ENCODE measurements at places on chromosomes 7 and 10. TPM values are rescaled to one million over a fixed set of nuclear protein-coding genes. Genes with fewer than 3 reads are reported as not detected.

GRCh38 chr10:30155401-30155800 lies 96.0 kb upstream of the JCAD start:
- no peak for DNase-seq
- no peaks in the 10 kb centered on the region for H3K27me3 ChIP-seq
- no peak overlapping the region for H3K27ac ChIP-seq
- H3K4me1 ChIP-seq, result peaks cover 5% of the 10 kb centered on the region
- no peaks in the 10 kb centered on the region for H3K36me3 ChIP-seq

DGKI gene
- 17.7 TPM for total RNA-seq

DNA sequence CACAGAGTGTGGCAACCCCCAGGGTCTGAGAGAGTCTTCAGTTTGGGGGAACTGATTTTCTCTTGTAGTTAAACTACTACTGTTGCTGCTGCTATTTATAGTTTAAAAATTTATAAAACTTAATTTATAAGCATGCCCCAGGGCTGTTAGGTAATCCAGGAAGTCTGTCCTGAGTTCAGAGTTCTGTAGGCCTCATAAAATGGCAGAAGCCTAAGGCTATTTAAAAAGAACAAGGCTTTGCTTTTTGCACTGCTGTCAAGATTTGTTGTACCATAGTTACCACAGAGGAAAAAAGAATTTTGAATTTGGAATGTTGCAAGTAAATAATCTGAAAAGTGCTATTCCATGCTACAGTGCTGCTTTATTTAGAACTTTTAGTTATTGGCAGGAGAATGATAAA lies 66.1 kb downstream of the AGK start:
- H3K27me3 ChIP-seq, result no peaks in the 10 kb centered on the region
- H3K4me1 ChIP-seq, result no peaks in the 10 kb centered on the region
- H3K4me3 ChIP-seq, result no peak overlapping the region
- no peak overlapping the region for H3K27ac ChIP-seq

DNA sequence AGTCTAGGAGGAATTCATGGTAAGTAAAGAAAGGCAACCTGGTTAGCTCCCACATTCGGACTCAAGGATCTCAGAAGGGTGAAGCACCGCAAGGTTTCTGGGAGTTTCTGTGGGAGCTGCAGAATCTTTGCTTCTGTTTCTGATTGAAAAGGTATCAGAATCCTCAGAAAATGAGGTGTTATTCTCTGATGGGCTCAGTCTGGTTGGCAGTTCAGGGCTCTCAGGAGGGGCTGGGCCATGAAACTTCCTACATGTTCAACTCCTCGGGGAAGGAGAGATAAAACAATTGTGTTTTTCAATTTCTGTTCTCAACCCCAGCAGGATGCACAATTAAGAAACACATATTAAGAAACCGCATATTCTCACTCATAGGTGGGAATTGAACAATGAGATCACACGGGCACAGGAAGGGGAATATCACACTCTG lies 9.1 kb downstream of the OR2A7 start:
- DNase-seq, result no peak
- no peaks in the 10 kb centered on the region for H3K4me1 ChIP-seq
- H3K4me3 ChIP-seq, result no peak overlapping the region
- H3K36me3 ChIP-seq, result no peaks in the 10 kb centered on the region

- H3K27me3 ChIP-seq, result no peaks in the 10 kb centered on the region
- no peaks in the 10 kb centered on the region for H3K4me1 ChIP-seq
- H3K4me3 ChIP-seq, result no peak overlapping the region
- H3K27ac ChIP-seq, result no peak overlapping the region
These were observed 32.2 kb downstream of the FOXL3 start for GRCh38 chr7:322111-322671.

DNA sequence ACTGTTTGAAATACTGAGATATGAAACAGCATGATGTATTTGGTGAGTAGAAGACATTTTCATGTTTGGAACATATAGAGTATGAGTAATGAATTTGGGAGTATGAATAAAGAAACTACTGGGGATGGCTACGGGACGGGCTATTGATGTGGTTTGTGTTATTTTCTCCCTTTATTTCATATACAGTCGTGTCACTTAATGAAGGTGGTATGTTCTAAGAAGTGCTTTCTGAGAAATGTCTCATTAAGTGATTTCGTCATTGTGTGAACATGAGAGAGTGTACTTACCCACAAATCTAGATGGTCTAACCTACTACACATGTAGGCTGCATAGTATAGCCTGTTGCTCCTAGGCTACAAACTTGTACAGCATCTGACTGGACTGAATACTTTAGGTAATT lies 106.3 kb downstream of the CCNY start:
- no peaks in the 10 kb centered on the region for H3K27me3 ChIP-seq
- no peak overlapping the region for H3K27ac ChIP-seq
- no peak overlapping the region for H3K4me3 ChIP-seq
- DNase-seq, result no peak
- H3K36me3 ChIP-seq, result no peaks in the 10 kb centered on the region

ELOVL3 gene
- not detected for total RNA-seq

GRCh38 chr7:8714791-8715190 lies 281.4 kb downstream of the NXPH1 start:
- no peak overlapping the region for H3K27ac ChIP-seq
- no peak overlapping the region for H3K4me3 ChIP-seq
- no peaks in the 10 kb centered on the region for H3K4me1 ChIP-seq

GRCh38 chr10:103007017-103007416 lies 88.9 kb downstream of the CNNM2 start:
- no peak overlapping the region for H3K4me3 ChIP-seq
- H3K27ac ChIP-seq, result no peak overlapping the region
- DNase-seq, result no peak
- H3K27me3 ChIP-seq, result no peaks in the 10 kb centered on the region

MOSPD3 gene
- 7.7 TPM for total RNA-seq

CAV1 gene
- total RNA-seq, result 1.7 TPM

TACC2 gene
- total RNA-seq, result 0.21 TPM

- H3K27me3 ChIP-seq, result no peaks in the 10 kb centered on the region
- peak overlapping the region; percentile 69 for H3K4me3 ChIP-seq
- H3K27ac ChIP-seq, result peak overlapping the region; percentile 85
These were observed 105.8 kb downstream of the ELMO1 start for GRCh38 chr7:37342688-37343471.

DNA sequence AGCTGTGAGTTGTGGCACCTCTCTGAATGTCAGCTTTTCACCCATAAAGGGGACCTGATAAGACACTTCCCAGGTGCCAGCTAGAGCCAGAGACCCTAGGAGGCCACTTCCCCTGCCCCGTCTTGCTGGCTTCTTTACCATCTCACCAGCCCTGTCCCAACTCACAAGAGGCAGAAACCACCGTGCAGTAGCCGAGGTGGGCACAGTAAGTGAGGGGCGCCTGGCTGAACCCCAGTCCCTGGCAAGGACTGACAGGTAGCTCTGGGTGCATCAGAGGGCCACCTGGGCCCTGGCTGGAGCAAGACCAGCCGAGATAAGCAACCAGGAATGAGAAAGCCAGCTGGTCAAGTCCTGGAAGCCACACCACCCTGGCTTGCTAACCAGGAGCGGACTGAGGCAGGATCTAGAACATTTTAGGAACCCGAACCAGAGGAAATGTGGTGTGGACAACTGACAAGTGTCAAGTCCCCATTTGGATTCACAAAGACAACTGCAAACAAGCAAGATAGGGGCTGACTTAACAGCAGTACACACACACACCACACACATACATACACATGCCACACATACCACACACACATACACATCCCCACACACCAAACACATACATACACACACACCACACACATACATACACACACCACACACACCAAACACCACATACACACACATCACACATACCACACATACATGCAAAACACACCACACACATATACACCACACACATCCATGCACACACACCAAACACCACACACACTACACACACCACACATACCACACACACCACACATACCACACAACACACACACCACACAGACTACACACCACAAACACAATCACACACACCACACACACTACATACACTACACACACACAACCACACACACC lies 20.8 kb downstream of the OGDHL start:
- H3K27me3 ChIP-seq, result no peaks in the 10 kb centered on the region
- DNase-seq, result no peak
- H3K4me3 ChIP-seq, result no peak overlapping the region
- H3K36me3 ChIP-seq, result no peaks in the 10 kb centered on the region

GRCh38 chr10:80535671-80536360 lies 1.9 kb upstream of the SH2D4B start:
- no peaks in the 10 kb centered on the region for H3K36me3 ChIP-seq
- no peak for DNase-seq
- no peaks in the 10 kb centered on the region for H3K27me3 ChIP-seq
- H3K4me1 ChIP-seq, result peaks cover 14% of the 10 kb centered on the region

DNA sequence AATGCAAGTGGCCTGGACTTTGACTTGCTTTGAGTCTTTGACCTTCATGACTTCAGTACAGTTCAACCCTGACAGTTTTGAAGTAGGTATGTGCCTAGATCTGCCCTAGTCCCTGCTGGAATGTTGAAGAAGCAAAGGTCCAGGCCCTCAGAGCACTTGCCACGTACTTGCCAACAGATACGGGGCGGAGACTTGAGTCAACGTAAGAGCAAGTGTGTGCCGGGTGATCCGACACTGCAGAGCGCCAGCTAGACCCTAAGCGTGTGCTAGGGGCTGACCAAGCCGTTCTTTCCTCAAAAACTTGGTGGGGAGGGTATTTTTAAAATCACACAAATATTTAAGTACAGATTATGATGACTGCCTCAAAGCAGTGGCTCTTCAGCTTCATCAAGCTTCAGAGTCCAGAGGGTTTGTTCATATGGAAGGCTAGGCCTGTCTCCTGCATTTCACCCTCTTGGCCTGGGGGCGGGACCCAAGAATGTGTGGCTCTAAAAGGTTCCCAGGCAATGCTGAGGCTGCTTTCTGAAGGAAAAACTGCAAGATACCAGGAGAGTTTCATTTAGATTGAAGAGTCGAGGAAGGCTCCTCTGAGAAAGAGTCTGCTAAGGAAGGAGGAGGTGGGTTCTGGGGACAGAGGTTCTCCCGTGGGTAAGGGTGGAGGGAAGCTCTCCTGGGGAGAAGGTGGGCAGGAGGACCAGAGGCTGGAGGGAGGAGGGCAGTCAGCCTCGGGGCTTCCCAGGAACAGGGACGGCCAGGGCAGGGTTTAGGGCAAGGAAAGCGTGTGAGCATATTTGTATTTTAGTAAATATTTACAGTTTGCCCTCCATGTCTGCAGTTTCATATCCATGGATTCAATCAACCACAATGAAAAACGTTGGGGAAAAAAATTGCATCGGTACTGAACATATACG lies 160.3 kb downstream of the EGFR start:
- H3K4me3 ChIP-seq, result no peak overlapping the region
- H3K4me1 ChIP-seq, result no peaks in the 10 kb centered on the region
- DNase-seq, result no peak
- H3K27me3 ChIP-seq, result peaks cover 2% of the 10 kb centered on the region
- H3K27ac ChIP-seq, result no peak overlapping the region

TLX1 gene
- not detected for total RNA-seq

ZNF467 gene
- not detected for total RNA-seq

GRCh38 chr10:72424561-72424960 lies 69.8 kb upstream of the DNAJB12 start:
- no peaks in the 10 kb centered on the region for H3K27me3 ChIP-seq
- no peak for DNase-seq
- no peak overlapping the region for H3K27ac ChIP-seq
- H3K4me3 ChIP-seq, result no peak overlapping the region

GRCh38 chr7:131370523-131370968 lies 42.9 kb downstream of the MKLN1 start:
- no peak overlapping the region for H3K27ac ChIP-seq
- no peak overlapping the region for H3K4me3 ChIP-seq
- peaks cover 10% of the 10 kb centered on the region for H3K4me1 ChIP-seq
- H3K27me3 ChIP-seq, result no peaks in the 10 kb centered on the region
- peak; percentile 48 for DNase-seq
- no peaks in the 10 kb centered on the region for H3K36me3 ChIP-seq
